ENCODE measurements at places on chromosomes 7 and 10.

DNA sequence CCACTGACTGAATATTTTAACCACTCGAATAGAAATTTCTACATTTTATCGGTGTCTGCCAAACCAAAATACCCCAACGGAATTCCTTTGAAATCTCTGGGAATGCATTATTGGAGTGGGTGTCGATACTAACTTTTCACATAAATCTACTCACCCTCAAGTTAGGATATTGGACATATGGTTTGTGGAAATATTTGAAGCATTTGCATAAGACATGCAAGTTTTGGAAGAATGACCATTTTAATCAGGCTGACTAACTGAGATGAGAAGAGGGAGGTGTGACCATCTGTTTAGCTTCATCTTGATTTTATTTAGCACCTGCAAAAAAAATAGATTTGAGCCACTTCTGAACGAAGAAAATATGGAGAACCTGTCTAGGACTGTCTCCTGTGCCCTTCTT lies 61.2 kb downstream of the KLF6 start:
- DNase-seq = no peak

DNA sequence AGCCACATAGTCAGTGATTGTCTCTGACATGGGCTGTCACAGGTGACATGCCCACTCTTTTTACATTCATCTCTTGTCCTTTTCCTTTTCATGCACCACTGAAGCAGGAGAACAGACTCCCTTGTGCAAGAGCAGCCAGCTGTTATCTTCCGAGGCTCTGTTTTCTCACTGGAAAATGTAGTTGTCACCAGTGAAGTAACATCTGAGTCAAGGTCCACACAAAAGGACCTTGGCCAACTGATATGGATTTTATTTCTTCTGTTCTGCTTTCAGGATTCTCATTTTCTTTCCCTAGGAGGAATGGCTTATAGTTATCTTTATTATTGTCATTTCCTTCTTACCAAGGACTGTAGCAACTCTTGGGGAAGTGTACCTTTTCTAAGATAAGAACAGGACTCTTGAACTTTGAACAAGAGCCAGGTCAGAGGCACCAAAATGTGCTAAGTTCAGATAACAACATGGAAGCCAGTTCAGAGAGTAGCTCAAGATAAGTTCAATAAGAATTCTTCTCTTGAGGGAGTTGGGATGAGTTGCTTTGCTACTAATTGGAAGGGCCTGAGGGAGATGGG lies 22.7 kb downstream of the AVPI1 start:
- no peak for DNase-seq

GRCh38 chr10:24645784-24646183 lies 77.9 kb downstream of the ARHGAP21 start:
- no peak for DNase-seq

- no peak for DNase-seq
Measured at GRCh38 chr7:121286186-121286585, 42.6 kb upstream of the WNT16 start.

DNA sequence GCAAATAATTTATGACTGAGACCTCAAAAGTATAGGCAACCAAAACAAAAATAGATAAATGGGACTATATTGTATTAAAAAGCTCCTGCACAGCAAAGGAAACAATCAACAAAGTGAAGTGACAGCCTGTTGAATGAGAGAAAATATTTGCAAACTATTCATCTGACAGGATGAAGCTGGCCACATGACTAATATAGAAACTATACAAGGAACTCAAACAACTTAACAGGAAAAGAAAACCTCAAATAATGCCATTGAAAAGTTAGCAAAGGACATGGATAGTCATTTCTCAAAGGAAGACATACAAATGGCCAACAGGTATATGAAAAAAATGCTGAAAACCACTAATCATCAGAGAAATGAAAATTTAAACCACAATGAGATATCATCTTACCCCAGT lies 245.1 kb downstream of the STK31 start:
- DNase-seq = no peak

All from activated CD8-positive, alpha-beta memory T cell treated with anti-CD3 and anti-CD28 coated beads for 1 hour (primary cell).